Suprapubic skin (tissue), 4 donors: ENCODE measurements at places on chromosomes 16 and 17. TPM values are rescaled to one million over a fixed set of nuclear protein-coding genes. Genes with fewer than 3 reads are reported as not detected.

KDM6B gene
- total RNA-seq: 26.3 TPM

KLHL36 gene
- 70.7 TPM for total RNA-seq

SEC14L5 gene
- 1.3 TPM for total RNA-seq

ST6GALNAC1 gene
- 1.1 TPM for total RNA-seq

DNA sequence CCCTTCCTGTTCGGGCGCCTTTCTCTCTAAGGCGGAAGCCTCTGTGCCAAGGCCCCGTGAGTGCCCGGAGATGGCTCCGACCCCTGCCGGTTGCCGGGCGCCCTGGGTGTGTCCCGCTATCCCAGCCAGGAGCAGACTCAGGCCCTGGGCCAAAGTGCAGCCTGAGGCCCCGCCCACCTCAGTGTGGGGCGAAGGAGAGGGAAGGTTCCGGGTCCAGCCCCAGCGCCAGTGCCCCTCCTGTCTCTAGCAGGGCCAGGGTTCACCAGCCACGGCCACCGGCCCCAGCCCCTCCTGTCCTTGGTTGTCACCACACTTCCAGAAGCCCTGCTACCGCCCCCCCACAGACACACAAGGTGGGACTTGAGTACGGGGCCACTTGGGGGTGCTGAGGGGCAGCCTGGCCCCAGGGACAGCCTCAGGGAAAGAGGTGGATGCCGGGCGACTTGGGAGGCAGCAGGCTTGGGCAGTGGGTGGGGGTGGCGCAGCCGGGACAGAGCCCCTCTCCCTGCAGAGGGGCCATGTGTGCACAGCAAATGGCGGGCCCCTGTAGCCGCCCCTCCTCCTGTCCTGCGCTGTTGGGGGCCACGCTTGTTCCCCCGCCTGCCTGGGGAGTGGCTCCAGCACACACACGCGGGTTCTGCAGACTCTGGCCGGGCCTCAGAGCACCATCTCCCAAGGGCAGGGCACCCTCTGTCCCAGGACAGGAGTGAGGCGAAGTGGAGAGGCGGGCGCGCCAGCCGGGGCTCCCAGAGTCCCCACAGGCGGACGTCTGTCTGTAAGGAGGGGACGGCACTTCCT is 6.0 kb downstream of the C1QTNF8 start:
- no peak for DNase-seq

GRCh38 chr17:51044976-51045375 is 75.7 kb downstream of the SPAG9 start:
- no peak for DNase-seq

DNA sequence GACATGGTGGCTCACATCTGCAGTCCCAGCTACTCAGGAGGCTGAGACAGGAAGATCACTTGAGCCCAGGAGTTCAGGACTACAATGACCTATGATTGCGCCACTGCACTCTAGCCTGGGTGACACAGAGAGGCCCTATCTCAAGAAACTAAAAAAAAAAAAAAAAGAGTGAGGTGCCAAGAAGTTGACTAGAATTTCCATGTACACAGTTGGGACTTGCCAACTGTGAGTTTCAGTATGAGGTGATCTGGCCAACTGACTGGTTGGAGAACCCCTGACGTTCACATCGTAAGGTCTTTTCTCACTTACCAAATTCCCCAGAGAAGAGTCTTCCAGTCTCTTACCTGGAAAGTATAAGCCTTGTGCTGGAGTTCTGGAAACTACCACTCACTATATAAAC is 3.1 kb upstream of the MED11 start:
- no peak for DNase-seq

DNA sequence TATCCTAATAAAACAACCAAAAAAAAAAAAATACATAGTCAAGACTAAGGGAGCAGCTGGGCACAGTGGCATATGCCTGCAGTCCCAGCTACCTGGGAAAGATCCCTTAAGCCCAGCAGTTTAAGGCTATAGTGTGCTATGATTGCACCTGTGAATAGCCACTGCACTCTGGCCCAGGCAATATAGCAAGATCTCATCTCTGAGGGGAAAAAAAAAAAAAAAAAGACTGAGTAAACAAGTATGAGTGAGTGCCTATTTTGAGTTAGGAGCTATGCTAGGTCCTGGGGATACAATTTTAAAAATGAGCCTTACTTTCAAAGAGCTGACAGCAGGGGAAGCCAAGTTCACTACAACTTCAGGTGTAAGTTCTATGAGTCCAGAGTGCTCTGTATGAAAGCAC is 55.4 kb downstream of the GRB2 start:
- no peak for DNase-seq

DNA sequence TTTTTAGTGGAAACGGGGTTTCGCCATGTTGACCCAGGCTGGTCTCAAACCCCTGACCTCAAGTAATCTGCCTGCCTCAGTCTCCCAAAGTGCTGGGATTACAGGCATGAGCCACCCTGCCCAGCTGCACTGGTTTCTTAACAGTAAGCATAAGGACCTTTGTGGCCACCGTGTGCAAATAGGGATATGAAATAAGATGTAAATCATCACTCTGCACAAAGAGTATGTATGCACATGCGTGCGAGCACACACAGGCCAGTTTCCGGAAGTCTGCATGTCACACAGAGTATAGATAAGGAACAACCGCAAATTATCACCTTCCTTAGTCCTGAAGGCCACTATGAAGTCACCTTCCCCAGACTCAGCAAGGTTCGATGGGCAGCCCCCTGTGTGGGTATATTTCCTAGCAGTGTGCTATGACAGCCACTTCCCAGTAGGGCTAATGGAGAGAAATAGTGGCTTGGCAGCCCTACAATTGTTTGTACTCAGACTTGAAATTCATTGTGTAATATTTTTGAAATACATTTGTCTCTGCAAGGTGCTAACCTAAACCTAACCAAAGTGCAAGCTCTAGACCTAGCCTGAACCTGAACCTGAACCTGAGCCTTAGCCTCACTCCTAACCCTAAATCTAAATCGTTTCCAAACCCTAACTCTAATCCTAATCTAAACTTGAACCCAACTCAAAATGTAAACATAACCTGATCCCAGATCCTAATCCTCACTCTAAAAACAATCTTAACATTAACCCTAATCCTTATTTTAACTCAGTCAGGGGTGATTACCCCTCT is 48.4 kb upstream of the SKAP1 start:
- DNase-seq: no peak

DNA sequence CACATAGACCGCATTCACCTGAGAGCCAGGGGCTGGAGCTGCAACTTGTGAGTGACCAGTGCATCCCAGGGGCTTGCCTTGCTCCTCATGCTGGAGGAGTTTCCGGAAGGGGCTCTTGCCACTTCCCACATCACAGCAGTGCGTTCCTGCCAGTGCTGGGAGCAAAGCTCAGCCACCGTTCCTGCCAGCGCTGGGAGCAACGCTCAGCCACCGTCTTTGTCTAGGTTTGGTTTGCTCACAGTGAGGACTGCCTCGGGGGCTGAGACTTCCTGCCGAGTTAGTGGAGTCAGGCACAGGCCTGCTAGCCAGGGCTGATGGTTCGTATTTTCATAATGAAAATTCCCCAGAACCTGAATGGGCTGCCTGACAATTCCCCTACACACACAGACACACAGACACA is 5.4 kb upstream of the CHRNE start:
- DNase-seq: no peak

CALB2 gene
- 6.7 TPM for total RNA-seq

IKZF3 gene
- 1.4 TPM for total RNA-seq

COPS3 gene
- 55.0 TPM for total RNA-seq

GRCh38 chr17:79065105-79065670 is 9.4 kb upstream of the ENGASE start:
- no peak for DNase-seq

DNA sequence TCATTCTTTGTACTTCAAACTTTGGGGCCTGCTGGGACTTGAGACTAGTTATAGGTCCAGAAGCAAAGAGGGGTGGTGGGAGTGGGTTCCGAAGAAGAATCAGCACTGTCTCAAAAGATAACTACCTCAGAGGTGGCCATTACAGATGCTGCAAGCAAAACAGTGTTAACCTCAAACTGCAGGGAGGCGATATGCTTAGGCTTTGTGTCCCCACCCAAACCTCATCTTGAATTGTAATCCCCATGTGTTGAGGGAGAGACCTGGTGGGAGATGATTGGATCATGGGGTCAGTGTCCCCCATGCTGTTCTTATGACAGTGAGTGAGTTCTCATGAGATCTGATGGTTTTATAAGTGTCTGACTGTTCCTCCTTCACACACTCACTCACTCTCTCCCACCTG is 545.3 kb downstream of the XYLT1 start:
- no peak for DNase-seq

DNA sequence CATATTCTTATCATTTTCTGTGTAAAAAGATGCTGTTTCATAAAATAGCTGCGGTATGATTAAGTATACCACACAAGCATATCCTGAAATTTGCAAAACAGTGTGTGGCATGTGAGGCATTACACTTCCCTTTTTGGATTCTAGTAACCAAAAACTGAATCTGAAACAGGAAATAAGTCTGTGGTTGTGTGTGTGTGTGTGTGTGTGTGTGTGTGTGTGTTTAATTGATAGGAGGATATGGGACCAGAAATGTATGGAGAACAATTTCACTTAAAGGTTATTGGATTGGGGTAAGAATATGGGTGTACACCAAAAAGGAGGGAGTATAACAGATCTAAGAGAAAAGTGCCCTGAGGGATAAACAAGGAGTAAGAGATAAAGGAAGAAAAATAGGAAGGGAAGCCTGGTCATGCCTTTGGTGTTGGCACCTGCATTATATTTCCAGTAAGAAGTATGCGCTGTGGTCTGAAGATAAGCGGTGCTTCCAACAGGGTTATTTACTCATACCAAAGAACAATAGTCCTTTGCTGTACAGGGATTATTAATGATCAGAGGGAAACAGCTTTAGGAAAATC is 4.0 kb downstream of the LYRM1 start:
- no peak for DNase-seq

- no peak for DNase-seq
Observed at GRCh38 chr16:16033208-16033717, 83.8 kb downstream of the ABCC1 start.

FAM20A gene
- total RNA-seq: 4.4 TPM

- peak; percentile 94 for DNase-seq
Observed at GRCh38 chr16:50696575-50697420, 3.4 kb downstream of the NOD2 start.

DNA sequence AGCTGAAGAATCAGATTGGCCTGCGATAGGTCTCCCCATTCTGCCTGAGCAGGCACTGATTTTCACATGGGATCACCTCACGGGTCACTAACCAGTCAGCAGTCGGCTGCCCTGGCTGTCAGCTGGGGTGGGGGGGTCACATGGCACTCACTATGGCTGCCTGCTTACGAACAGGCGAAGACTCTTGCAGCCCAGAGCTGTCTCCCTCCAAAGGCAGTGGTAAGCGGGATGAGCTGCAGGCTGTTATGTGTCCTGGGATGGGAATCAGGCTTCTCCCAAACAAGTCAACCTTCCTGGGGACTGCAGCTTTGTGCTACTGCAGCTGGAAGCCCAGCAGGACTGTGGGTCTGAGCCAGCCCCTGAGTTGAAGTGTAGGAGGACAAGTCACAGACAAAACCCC is 29.0 kb upstream of the ADORA2B start:
- no peak for DNase-seq

ABCC11 gene
- 1.4 TPM for total RNA-seq

GRCh38 chr17:35536664-35537171 is 760 bp downstream of the SLFN12L start:
- DNase-seq: no peak

DNA sequence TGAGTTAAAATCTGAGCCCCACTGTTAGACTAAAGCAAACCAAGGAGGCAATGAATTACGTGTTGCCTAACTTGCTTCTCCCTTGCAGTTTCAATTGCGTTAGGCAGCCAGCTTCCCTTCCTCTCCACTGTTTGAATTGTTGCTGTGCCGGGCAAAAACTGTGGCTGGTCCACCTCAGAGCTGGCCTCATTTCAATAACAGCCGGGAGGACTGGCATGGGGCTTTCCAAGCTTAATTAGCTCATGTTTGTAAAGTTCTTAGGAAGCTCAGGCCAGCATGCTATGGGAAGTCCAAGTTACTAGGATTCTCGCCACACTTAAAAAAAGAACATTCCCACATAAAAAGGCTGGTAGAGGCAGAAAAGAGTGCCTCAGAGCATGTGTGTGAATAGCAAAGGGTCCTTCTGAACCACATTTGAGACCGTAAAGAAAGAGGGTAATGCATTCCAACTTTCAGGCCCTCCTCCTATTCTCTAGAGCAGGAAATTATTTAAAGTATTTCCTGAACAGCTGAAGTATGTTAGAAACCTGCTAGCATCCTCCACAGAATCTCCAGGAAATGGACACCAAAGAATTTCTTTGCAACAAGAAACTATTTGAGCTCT is 79.0 kb upstream of the SMURF2 start:
- DNase-seq: peak; percentile 73

ITGAX gene
- 1.2 TPM for total RNA-seq

ABR gene
- total RNA-seq: 208 TPM

TNRC6A gene
- 48.3 TPM for total RNA-seq

DNA sequence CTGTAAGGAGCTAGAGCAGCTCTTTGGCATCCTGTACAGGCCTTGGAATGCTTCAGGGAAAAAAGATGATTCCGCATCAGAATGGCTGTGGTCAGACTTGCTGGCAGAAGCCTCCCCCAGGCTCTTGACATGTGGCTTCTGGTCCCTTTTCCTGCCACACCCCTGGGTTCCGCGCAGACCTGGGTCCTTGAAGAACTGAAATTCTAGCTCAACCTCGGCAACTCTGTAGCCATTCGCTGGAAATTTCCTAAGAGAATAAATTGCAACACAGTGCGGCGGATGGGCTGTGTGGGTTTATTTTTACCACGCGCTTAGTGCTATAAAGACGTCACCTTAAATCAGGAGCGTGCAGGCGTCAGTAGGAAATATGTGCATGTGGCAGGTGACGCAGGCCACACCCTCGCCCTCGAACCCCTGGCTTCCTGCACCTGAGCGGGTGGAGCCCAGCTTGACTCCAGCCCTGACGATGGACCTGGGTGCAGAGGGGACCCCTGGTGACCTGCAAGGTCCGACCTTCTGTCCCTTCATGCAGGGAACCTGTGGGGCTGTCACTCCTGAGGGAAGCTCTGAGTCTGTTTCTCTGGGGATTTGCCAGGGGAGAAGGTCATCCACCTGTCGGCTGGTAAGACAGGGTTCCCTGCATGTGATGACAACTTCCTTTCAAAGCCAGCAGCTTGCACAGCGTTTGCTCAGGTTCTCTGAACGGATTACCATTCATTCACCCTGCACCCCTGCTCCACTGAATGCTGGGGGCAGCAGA is 46.3 kb downstream of the METRNL start:
- peak; percentile 90 for DNase-seq

- DNase-seq: no peak
Observed at GRCh38 chr16:31350275-31351005, 4.5 kb upstream of the ITGAX start.

GRCh38 chr17:76658242-76658662 is 14.7 kb upstream of the ST6GALNAC1 start:
- DNase-seq: no peak

DNA sequence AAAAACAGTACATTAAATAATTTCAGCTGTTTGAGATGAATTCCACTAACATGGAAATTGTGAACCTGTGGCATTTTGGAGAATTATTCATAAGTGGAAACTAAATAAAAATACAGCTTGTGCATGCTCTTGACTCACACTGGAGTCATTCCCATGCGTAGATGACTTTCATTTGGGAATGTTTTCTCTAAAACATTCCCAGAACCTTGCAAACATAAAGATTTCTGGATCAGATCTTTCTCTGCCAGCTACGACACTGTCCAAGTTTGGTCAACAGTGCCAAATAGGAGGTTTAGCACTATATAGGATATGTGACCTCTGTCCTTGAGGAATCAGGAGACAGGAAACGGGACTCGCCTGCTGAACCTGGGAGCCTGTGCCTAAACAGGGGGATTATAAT is 400.9 kb downstream of the SLC39A11 start:
- DNase-seq: no peak

- DNase-seq: no peak
Observed at GRCh38 chr16:49827805-49828438, 28.0 kb downstream of the ZNF423 start.
